ENCODE measurements at places on chromosomes 5 and 9. TPM values are rescaled to one million over a fixed set of nuclear protein-coding genes. Genes with fewer than 3 reads are reported as not detected.
A peak's percentile ranks its signal among the peaks of the same experiment; 100 is the strongest.

CA9 gene
- 2.2 TPM for total RNA-seq

ZBED3 gene
- 15.9 TPM for total RNA-seq

ORM2 gene
- not detected for total RNA-seq

PCDHA1 gene
- total RNA-seq: not detected

SOWAHA gene
- not detected for total RNA-seq

CBY3 gene
- total RNA-seq: 0.65 TPM

KIAA1958 gene
- 27.3 TPM for total RNA-seq

ACOT12 gene
- 0.48 TPM for total RNA-seq

PRUNE2 gene
- 11.2 TPM for total RNA-seq

DNA sequence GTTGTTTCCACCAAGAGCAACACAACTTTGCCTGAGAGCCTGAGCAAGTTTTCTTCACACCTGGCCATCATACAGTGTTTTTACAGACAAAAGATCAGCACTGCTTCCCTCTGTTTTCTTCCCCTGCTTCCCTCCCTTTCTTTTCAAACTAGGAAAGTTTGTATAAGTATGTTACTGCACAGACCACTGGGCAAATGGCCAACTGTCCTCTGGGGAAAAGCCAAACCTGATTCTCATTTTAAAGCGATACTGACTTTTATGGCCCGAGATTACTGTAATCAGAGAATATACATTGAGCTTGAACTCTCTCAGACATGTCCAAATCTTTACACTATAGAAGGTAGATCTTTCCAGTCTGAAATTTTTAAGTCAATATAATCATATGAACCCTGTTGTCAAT, 415.0 kb downstream of the NFIB start:
- H3K4me3 ChIP-seq: no peak overlapping the region
- H3K27ac ChIP-seq: no peak overlapping the region
- no peaks in the 10 kb centered on the region for H3K27me3 ChIP-seq
- DNase-seq: no peak

DNA sequence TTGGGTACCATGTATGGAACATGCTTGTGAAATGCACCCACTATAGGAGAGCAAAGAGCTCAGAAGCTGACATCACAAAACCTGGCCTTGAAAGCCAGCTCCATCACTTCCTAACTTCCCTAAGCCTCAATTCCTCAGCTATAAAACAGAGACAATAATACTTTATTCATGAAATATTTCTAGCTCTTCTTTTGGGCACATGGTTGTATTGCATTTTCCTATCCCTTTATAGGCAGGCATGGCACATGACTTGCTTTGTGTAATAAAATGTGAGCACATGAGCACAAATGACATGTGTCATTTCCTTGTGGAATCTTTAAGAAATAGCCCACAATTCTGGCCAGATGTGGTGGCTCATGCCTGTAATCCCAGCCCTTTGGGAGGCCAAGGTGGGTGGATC, 18.5 kb downstream of the ZNF366 start:
- no peaks in the 10 kb centered on the region for H3K4me1 ChIP-seq
- DNase-seq: no peak
- H3K27ac ChIP-seq: no peak overlapping the region
- H3K36me3 ChIP-seq: no peaks in the 10 kb centered on the region
- no peak overlapping the region for H3K4me3 ChIP-seq
- no peaks in the 10 kb centered on the region for H3K27me3 ChIP-seq

DNA sequence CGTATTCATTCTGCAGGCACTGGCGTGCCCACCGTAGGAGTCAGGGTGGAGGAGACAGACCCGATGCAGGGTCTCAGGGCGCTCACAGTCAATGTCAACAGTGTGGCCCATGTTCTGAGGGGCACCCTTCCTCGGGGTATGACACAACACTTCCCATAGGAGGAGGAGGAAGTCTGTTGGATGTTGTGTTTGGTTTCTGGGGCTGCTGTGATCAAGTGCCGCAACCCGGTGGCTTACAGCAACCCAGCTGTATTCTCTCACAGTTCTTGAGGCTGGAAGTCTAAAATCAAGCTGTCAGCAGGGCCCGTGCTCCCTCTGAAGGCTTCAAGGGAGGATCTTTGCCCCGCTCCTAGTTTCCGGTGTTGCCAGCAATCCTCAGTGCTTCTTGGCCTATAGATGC, 5.6 kb upstream of the HNRNPAB start:
- H3K36me3 ChIP-seq: no peaks in the 10 kb centered on the region
- H3K4me1 ChIP-seq: no peaks in the 10 kb centered on the region
- DNase-seq: no peak
- H3K4me3 ChIP-seq: no peak overlapping the region
- no peaks in the 10 kb centered on the region for H3K27me3 ChIP-seq

GRCh38 chr5:148697180-148697808, 43.0 kb upstream of the HTR4 start:
- H3K27me3 ChIP-seq: no peaks in the 10 kb centered on the region
- no peak for DNase-seq
- H3K4me1 ChIP-seq: no peaks in the 10 kb centered on the region
- H3K36me3 ChIP-seq: no peaks in the 10 kb centered on the region
- H3K27ac ChIP-seq: no peak overlapping the region
- H3K4me3 ChIP-seq: no peak overlapping the region

- H3K27ac ChIP-seq: peak within 1 kb of the TSS; percentile 54
- no peaks in the 10 kb centered on the region for H3K27me3 ChIP-seq
- DNase-seq: peak; percentile 80
- peak within 1 kb of the TSS; percentile 60 for H3K4me3 ChIP-seq
- H3K4me1 ChIP-seq: peaks cover 3% of the 10 kb centered on the region
These were observed at the start of gene ENTREP1 for GRCh38 chr9:69324549-69325401. TSS of gene ENTREP1 (plus strand) at chr9:69325215. CDS start at chr9:69325310, 95 bp downstream.

GRCh38 chr5:74839229-74839628, 27.0 kb downstream of the FAM169A start:
- H3K4me3 ChIP-seq: no peak overlapping the region
- no peak for DNase-seq
- no peaks in the 10 kb centered on the region for H3K36me3 ChIP-seq
- H3K27me3 ChIP-seq: no peaks in the 10 kb centered on the region
- no peak overlapping the region for H3K27ac ChIP-seq
- H3K4me1 ChIP-seq: no peaks in the 10 kb centered on the region

- H3K4me1 ChIP-seq: peaks cover 15% of the 10 kb centered on the region
- H3K27me3 ChIP-seq: peaks cover 14% of the 10 kb centered on the region
- H3K27ac ChIP-seq: peak overlapping the region; percentile 86
- H3K36me3 ChIP-seq: no peaks in the 10 kb centered on the region
- peak overlapping the region; percentile 51 for H3K4me3 ChIP-seq
These were observed 1.0 kb downstream of the PHPT1 start for GRCh38 chr9:136849960-136850865.

DNA sequence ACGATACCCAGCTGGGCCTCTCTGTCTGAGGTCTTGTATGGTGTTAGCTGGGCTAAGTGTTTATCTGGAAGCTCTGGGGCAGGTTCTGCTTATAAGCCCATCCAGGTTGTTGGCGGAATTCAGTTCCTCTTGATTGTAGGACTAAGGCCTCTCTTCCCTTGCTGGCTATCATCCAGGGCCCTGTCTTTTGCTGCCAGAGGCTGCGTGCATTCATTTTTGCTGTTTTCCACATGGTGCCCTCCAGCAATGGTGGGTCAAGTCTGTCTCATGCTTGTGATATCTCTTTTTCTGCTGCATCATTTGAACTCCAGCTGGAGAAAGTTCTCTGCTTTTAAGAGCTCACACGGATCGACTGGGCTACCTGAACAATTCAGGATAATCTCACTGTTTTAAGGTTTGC, 105.7 kb upstream of the ZNF618 start:
- no peak for DNase-seq
- no peak overlapping the region for H3K27ac ChIP-seq
- H3K4me1 ChIP-seq: peaks cover 8% of the 10 kb centered on the region
- H3K4me3 ChIP-seq: no peak overlapping the region

DNA sequence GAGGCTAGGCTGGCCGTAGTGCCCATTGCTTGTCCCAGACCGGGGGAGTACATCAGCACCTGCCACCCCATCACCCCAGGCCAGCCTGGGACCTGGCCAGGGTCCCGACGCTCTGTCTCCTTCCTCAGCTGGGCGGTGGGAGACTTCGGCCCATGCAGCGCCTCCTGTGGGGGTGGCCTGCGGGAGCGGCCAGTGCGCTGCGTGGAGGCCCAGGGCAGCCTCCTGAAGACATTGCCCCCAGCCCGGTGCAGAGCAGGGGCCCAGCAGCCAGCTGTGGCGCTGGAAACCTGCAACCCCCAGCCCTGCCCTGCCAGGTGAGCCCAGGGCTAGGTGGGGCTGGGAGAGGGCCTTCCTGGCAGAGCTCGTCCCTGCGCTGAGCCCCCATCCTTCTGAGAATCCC, 16.5 kb upstream of the CACFD1 start:
- no peaks in the 10 kb centered on the region for H3K27me3 ChIP-seq
- H3K4me3 ChIP-seq: no peak overlapping the region
- no peaks in the 10 kb centered on the region for H3K36me3 ChIP-seq
- H3K27ac ChIP-seq: no peak overlapping the region
- DNase-seq: no peak

GRCh38 chr9:2726650-2727340, 9.5 kb downstream of the KCNV2 start:
- H3K36me3 ChIP-seq: no peaks in the 10 kb centered on the region
- no peaks in the 10 kb centered on the region for H3K27me3 ChIP-seq
- no peak for DNase-seq

DNA sequence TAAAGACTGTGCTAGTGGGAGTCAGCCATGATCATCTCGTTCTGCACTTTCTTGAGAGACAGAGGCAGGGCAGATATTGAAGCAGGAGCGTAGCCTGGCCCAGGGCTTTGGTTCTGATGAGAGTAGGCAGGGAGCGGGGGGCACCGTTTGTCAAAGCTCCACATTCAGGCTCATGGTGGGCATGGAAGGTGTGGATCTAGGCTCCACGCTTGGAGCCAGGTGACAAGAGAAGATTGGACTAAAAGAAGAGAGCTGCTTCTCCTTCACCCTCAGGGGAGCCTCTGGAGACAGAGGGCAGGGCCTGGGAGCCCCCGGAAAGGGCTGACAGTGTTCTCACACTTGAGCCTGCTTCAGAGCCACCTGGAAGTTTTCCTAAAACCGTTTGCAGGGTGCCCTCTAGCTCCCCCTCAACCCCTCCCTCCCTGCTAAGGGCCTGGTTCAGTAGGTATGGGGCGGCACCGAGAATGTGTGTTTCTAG, 24.7 kb upstream of the FCN2 start:
- no peaks in the 10 kb centered on the region for H3K36me3 ChIP-seq
- H3K4me1 ChIP-seq: peaks cover 11% of the 10 kb centered on the region
- H3K4me3 ChIP-seq: no peak overlapping the region

DNA sequence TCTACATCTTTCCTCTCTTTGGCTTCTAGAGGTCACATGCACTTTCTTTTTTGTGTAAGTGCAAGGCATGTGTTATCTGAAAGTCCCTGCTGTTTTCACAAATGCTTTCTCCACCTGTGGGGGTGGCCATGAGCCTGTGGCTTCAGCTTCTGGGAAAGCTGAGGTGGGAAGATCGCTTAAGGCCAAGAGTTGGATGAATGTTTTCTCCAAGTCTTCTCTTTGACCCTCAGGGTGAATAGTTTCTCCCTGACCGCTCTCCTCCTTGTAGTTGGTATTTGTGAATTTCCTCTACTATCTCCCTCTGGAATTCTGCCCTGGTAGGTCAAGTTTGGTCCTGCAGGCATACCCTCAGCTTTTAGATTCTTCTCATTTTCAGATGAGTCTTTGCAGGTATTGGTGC, 74.2 kb downstream of the UGCG start:
- H3K36me3 ChIP-seq: no peaks in the 10 kb centered on the region
- H3K4me3 ChIP-seq: no peak overlapping the region
- no peaks in the 10 kb centered on the region for H3K4me1 ChIP-seq
- H3K27me3 ChIP-seq: no peaks in the 10 kb centered on the region

GRCh38 chr9:124675261-124676158, 95.6 kb downstream of the NR6A1 start:
- no peak overlapping the region for H3K27ac ChIP-seq
- no peaks in the 10 kb centered on the region for H3K4me1 ChIP-seq
- no peaks in the 10 kb centered on the region for H3K27me3 ChIP-seq
- no peak overlapping the region for H3K4me3 ChIP-seq
- no peak for DNase-seq

- H3K27ac ChIP-seq: no peak overlapping the region
- H3K36me3 ChIP-seq: no peaks in the 10 kb centered on the region
- peaks cover 3% of the 10 kb centered on the region for H3K4me1 ChIP-seq
- no peak for DNase-seq
- no peaks in the 10 kb centered on the region for H3K27me3 ChIP-seq
These were observed 343.6 kb downstream of the SPATA31D1 start for GRCh38 chr9:82332018-82332773.

DNA sequence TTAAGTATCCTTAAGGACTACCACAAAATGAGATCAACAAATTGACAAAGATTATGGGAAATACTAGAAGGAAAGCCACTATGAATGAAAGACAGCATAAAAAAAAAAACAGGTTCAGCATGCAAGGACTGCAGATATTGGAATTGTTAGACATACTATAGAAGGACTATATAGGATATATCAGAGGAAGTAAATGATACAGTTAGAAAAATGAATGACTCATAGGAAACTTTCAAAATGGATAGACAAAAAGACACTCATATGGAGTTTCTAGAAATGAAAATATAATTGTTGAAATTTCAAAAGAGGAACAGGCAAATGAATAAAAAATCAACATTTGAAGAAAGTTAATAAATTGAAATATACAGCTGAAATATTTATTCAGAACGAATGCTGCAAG, 180.6 kb downstream of the PLK2 start:
- DNase-seq: no peak
- no peak overlapping the region for H3K27ac ChIP-seq
- no peaks in the 10 kb centered on the region for H3K27me3 ChIP-seq

- DNase-seq: no peak
- peaks cover 5% of the 10 kb centered on the region for H3K4me1 ChIP-seq
- no peak overlapping the region for H3K27ac ChIP-seq
- H3K4me3 ChIP-seq: no peak overlapping the region
- H3K36me3 ChIP-seq: no peaks in the 10 kb centered on the region
These were observed 24.6 kb upstream of the QSOX2 start for GRCh38 chr9:136270173-136270705.

DNA sequence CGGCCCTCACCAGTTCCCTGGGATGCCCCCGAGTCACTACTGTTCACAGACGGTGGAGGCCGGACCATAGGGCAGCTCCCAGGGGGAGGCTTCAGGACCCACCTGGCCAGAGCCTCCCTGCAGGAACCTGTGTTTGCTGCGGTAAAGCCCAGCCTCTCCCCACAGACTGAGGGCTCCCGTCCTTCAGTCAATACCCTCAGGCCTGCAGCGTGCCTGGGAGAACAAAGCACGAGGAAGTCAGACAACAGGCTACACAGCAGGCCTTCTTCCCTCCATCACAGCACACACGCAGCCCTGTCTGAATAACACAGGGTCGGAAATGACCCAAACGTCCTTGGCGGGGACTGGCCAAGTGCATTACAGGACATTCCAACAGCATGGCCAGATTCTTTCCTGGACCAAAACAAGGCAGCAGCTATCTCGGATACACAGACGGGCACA, 34.4 kb downstream of the COL23A1 start:
- no peaks in the 10 kb centered on the region for H3K4me1 ChIP-seq
- H3K27me3 ChIP-seq: no peaks in the 10 kb centered on the region
- H3K4me3 ChIP-seq: no peak overlapping the region
- H3K36me3 ChIP-seq: no peaks in the 10 kb centered on the region
- no peak for DNase-seq
- no peak overlapping the region for H3K27ac ChIP-seq

- no peak for DNase-seq
- H3K27me3 ChIP-seq: no peaks in the 10 kb centered on the region
- H3K4me3 ChIP-seq: no peak overlapping the region
- H3K36me3 ChIP-seq: no peaks in the 10 kb centered on the region
- H3K27ac ChIP-seq: no peak overlapping the region
These were observed 485.3 kb downstream of the CDH9 start for GRCh38 chr5:26553079-26553478.
